ENCODE measurements at places on chromosomes 5 and 9.

DNA sequence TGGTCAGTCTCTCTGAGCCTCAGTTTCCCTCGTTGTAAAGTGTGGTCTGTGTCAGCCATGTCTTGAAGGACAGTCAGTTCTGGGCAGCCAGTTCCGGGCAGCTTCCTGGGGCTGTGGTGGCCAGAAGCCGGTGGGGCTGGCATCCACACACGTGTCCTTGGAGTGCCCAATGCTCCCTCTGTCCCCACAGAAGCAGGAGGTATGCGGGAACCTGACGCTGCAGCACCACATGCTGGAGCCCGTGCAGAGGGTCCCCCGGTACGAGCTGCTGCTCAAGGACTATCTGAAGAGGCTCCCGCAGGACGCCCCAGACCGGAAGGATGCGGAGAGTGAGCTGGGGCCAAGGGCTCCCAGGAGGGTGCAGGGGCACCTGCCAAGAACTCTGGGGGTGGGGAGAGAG, 48.4 kb upstream of the SUSD3 start:
- DNase-seq, result no peak

GRCh38 chr9:127955294-127956015, 17.8 kb upstream of the DPM2 start:
- DNase-seq, result peak; percentile 72

DNA sequence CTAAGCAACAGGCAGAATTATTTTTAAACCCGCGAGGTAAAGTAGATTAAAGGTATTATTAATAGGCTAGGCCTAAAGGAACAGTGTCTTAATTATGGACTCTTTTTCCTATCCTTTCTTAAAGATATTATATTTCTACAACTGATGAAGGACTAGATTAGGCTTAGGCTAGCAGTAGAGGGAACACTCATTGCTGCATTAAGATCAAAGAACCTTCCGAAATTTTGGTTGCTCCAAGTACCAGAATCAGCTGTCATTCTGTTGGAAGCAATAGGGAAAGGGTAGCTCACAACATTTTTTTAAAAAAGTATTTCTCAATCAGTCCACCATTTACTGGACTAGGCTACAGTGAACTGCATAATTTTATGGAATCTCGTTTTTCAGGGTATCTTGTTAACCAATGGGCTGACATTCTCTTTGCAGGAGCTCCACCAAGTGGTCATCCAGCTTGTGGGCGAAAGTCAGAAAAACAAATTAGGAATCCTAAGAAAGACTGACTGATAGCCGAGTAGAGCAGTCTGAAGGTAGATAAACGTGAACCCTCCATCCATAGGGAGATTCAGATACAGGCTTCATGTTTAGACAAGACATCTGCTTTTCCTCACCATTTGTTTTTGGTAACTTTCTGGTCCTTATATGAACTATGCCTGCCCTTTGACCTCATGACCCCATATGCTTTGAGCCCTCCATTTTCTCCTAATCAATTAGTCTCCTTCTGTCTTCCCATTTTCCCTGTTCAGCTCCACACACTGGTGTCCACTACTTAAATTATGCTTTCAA, 103.6 kb upstream of the CHD1 start:
- no peak for DNase-seq

GRCh38 chr5:150195736-150196485, 6.0 kb downstream of the SLC6A7 start:
- DNase-seq, result no peak

DNA sequence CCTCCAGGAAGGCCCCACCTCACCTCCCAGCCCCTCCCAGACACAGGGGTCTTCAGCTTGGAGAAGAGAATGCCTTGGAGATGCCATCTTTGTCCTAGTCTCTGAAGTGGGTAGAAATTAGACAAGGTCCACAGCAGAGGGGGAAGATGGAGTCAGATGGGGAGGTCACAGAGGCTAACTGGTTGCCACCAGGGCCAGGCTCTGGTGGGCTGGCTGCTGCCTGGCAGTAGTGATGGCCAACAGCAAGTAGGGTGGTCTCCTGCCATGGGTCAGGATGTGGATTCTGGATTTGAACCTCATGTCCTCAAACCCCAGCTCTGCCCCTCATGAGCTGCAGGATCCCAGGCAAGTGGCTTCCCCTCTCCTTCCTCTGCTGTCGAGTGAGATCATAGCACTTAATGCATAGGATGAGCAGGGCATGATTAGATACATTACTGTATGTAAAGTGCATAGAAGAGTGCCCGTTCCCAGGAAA, 38.7 kb upstream of the NEK6 start:
- DNase-seq, result no peak

- DNase-seq, result no peak
Measured at GRCh38 chr5:115737452-115737851, 79.0 kb downstream of the CDO1 start.

DNA sequence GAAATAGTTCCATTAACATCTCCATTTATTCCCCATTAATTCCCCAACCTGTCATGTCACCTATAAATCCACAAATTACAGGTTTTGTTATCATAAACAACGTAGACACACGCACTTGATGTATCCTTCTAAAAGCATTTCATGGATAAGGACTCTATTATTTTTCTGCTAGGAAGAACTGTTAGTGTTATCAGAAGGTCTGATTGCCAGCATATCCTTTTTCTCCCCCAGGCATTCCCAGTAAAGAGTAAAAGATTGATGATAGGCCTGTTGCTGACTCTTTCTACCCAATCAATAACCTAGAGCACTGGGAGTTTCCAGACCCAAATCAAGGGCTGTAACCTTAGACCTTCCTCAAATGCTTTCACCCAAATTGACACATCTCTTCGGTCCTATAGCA, 60.8 kb downstream of the RFK start:
- no peak for DNase-seq

DNA sequence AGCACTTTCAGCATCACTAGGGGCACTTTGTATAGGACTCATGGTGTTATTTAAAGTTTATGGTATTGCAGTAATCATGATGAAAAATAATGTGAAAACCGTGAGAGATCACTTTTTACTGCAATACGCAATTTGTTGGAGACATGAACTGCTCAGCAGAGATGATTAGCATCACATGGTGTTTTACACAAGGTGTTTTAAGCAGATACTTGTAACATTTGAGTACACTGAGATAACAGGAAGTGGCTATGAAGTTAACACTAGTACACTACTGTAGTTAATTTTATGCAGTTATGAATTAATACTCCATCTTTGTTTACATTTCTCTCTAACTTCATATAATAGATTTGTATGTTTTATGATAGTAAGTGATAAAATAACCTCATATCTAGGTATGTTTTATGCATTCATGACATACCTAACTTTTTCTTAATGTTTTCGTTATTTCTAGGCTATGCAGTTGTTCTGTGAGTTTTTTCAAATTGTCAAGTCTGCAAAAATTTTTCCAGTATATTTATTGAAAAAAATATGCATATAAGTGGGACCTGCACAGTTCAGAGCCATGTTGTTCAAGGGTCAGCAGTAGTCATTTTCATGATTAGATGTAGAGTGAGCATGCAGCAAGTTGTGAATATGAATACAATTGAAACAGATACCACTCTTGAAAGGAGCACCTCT, 13.0 kb downstream of the SUB1 start:
- DNase-seq, result no peak

- DNase-seq, result no peak
Measured at GRCh38 chr5:163941079-163941478, 435.7 kb downstream of the MAT2B start.

GRCh38 chr5:16260000-16260399, 80.4 kb upstream of the MARCHF11 start:
- no peak for DNase-seq

- no peak for DNase-seq
Measured at GRCh38 chr9:135887585-135888050, 19.7 kb downstream of the CAMSAP1 start.

- no peak for DNase-seq
Measured at GRCh38 chr9:89801341-89801740, 196.5 kb downstream of the GADD45G start.

DNA sequence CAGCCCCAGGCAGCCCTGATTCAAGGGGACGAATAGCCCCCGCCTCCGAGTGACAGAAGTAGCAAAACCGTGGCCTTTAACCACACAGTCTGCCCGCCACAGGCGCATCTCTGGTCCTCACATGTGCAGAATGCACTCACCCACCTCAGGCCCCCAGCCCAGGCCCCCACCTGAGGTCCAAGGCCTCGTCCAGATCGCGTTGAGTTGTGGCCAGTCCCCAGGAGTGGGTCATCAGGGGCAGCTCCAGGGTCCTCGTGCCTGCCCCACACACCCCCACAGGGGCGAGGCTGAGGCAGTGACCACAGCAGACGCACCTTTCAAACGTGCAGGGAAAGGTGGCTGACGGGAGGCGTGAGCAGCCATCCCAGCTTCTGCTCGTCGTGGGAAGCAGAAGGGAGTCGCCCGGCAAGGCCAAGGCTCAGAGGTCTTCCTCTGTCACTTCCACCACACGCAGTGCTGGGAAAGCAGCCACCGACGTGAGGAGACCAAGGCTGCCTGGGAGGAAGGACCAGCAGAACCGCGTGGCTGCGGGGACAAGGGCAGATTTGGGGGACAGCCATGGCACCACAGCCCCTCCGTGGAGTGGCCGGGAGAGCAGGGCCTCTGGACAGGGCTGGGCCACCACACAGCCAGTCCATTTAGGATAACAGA, 77.8 kb upstream of the OTULINL start:
- no peak for DNase-seq

GRCh38 chr5:174520420-174521396, 203.7 kb upstream of the MSX2 start:
- no peak for DNase-seq

DNA sequence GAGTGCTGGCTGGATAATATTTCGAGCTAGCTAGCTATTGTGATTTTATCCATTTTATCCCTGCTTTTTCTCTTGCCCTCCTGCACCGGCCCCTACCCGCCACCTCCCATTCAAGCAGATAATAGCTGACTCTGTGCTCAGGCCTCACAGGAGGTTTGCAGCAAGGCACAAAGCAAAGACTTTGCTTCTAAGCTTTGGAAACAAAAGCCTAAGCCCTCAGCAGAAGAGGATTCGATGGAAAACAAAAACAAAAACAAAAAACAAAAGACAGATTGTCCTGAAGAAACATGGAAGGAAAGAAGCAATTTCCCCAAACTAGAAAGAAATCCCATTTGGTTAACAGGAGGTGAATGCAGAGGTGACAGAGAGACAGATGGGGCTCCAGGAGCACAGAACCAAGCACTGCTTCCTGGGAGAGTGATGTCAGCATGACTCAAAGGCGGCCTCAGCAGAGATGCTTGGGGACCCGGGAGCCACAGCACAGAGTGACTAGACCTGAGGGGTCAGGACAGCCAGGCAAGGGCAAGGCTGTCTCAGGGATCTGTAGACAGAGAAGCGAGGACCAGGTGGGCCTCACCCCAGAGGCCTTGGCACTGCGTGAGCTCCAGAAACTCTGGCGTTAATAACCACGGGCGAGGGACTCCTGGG, 28.4 kb downstream of the MTX3 start:
- peak; percentile 49 for DNase-seq

- no peak for DNase-seq
Measured at GRCh38 chr9:87343816-87344430, 153.7 kb upstream of the DAPK1 start.

- no peak for DNase-seq
Measured at GRCh38 chr5:54257366-54258118, 52.8 kb downstream of the ARL15 start.

DNA sequence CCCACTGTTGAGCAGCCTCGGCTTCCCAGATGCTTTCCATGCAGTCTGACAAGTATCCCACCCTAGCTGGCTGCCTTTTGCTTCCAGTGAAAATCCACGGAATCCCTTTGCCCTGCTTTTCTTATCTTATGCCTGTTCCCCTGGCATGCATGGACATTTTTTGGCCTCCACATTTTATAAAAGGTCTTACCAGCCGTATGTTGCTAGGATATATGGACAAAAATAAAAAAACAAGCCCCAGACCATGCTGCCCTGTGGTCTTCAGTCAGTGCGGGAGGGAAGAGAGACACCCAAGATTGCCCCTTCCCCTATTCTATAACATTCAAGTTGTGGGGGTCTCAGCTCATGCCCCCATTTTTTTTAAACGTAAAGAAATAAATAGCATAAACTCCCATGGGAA, 129.6 kb downstream of the COL23A1 start:
- DNase-seq, result no peak

DNA sequence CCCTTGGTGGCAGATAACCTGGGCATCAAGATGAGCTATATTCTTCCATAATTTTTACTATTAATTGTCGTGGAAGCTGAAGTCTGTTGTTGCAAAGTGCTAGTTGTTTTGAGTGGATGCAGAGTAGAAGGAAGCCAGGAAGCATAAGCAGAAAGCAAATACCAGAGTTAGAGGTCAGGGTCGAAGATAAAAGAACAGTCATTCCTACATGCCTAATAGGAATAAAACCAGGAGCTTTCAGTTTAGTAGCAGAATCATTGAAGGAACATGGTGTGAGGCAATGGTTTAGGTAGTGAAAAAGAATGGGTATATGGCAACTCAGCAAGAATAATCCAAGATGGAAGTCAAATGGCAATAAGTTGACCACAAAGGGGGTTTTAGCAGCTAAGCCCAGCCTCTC, 121.6 kb upstream of the FST start:
- DNase-seq, result no peak

DNA sequence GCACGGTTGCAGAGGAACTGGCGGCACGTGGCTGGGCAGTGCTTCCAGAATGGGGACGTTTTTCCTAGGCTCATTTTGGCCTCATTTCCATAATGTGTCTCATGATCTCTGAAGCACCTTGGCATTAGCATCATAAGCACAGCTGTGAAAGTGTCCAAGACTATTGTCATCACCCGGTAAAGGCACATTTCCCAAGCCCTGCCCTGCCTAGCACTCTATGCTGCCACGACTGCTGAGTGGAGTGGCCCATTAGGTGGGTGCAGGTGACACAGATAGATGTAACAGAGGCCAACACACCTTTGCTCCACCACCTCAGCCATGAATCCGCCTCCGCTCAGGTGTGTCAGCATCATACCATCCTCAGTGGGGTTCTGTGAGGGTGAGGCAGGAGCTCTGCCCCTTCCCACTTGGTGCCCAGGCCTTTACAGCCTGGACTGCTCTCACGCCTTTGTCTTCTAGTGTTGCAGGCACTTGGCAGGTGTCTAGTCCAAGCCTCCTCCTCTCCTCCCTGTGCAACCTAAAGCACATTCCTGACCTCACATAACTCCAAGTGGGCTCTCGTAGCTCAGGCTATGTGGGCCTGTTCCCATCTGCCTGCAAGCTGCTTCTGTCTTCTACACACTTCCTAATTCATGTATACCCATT, 213.0 kb downstream of the FSTL4 start:
- DNase-seq, result no peak

GRCh38 chr9:126722922-126723806, 81.7 kb upstream of the ZBTB43 start:
- DNase-seq, result peak; percentile 43

GRCh38 chr9:126128494-126129142, 198.0 kb upstream of the MVB12B start:
- DNase-seq, result no peak

- no peak for DNase-seq
Measured at GRCh38 chr5:112117551-112117950, 301.5 kb downstream of the EPB41L4A start.

DNA sequence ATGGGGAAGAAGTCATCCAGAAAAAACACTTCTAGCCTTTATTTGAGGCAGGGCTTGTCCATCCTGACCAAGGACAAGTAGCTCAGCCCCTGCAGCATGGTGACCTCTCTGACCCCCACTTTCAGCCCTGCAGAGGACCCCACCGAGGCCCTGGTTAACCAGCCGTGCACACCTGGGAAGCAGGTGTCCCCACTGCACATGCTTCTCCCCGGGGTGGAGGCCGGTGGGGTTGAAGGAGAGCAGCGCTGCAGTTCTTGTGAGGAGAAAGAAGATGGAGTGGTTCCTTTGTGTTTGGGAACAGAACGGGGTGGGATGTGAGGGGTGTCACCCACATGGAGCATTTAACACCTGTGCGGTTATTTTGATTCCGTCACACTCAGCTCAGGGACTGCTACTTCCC, 21.1 kb upstream of the ZBTB34 start:
- no peak for DNase-seq

- DNase-seq, result no peak
Measured at GRCh38 chr9:130542457-130543228, 36.7 kb upstream of the FUBP3 start.

All from stimulated activated CD4-positive, alpha-beta T cell treated with anti-CD3 and anti-CD28 coated beads, TNF-alpha, amount 100 ng/mL, for 48 hours (primary cell).